Activated naive CD4-positive, alpha-beta T cell treated with anti-CD3 and anti-CD28 coated beads, Interleukin-2, amount 50 U/mL, for 72 hours (primary cell): ENCODE measurements at places on chromosomes 12 and 14.
A peak's percentile ranks its signal among the peaks of the same experiment; 100 is the strongest.

- DNase-seq, result no peak
Observed at GRCh38 chr12:14057895-14058294, 76.5 kb upstream of the GRIN2B start.

DNA sequence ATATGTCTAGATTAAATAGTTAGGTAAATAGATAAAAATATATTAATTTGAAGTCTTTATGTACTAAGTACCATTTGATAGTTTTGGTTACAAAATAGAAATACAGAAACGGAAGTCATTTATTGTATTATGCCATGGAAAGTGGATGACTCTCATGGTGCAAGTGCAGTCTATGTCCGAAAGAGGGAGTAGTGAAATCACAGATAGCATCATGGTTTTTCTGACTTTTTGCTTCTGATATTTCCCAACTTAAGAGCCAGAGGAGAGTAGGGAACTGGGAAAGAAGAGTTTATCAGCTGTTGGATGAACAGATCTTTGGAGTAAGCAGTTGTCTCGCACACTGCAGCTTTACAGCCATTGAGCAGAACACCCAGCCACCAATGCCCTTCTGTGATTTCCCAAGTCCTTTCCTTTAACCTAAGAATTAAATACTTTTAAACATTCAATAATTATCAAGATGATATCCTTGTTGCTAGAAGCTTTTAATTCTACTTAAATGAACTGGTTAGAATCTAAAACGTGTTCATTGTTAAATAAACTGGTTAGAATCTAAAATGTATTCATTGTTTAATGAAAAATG is 18.4 kb upstream of the SRGAP1 start:
- no peak for DNase-seq

DNA sequence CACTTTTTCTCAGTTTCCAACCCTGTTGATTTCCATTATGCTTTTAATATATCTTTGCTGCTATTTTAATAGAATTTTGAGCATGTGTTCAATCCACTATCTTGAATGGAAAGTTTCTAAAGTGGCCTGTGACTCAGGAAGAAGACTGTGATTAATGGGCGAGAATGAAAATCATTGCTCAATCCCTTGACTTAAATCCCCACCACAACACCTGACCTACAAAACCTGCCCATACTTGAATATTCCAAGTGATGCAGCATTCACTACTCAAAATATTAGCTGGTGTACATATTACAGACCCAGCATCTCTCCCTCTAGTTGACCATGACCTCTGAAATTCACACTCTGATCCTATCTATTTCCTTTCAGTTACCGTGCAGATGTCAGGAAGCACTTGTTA is 1.3 kb upstream of the OAS3 start:
- DNase-seq, result no peak

GRCh38 chr12:89163918-89164317 is 188.4 kb downstream of the DUSP6 start:
- no peak for DNase-seq

GRCh38 chr14:34252227-34252626 is 209.8 kb downstream of the SPTSSA start:
- no peak for DNase-seq

DNA sequence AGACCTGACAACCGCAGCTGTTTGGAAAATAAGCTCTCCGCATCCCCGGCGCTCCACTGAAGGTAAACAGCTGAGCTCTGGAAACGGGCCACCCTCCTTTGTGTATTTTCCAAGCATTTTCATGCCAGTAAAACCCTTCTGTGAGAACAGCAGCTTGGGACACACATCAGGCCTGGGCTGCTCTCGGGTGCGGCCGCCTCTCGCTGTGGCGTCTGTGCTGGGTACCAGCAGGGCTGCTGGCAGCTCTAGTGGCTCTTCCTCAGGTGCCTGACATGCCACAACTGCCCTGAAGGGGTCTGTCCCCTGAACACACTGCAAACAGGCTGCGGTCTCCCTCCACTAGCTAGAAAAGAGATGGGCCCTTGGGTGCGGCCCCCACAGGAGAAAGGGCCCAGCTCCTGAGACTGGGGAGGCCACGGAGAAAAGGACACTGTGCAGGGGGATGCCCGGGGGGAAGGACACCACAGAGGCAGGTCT is 96.3 kb downstream of the ITPK1 start:
- no peak for DNase-seq

GRCh38 chr12:62601765-62602164 is 135.1 kb downstream of the MON2 start:
- no peak for DNase-seq

DNA sequence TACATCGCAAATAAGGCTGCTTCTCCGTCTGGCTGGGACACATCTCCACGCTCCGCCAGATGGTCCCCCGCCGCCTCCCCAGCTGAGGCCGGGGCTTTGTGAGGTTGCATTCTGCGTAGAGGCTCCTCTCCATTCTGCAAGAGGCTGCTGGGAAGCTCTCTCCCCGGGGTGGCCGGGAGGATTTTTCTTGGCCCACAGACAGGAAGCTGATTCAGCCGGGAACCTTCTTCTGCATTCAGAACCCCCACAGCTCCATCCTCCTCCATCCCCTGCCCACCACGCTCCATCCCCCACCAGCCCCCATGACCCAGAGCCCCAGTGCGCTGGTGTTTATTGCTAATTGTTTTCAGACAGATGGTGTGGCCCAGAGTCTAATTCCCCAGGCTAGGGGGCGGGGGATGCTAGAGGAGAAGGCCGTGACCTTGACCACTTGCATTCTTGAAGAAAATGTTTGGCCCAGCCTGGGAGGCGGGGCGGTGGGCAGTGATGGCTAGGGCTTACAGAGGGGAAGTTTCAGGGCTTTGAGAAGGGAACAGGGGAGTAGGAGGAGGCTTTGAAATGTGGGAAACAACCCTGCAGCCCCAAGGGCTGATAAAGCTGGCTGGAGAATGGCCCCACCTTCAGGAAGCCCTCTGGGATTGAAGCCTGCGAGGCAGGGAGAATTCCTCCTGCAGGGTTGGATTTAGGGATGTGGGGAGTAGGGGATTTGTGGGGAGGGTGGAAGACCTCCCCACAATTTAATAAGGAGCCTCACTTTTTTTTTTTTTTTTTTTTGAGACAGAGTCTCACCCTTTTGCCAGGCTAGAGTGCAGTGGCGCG is 88.5 kb upstream of the NCOR2 start:
- DNase-seq, result no peak

DNA sequence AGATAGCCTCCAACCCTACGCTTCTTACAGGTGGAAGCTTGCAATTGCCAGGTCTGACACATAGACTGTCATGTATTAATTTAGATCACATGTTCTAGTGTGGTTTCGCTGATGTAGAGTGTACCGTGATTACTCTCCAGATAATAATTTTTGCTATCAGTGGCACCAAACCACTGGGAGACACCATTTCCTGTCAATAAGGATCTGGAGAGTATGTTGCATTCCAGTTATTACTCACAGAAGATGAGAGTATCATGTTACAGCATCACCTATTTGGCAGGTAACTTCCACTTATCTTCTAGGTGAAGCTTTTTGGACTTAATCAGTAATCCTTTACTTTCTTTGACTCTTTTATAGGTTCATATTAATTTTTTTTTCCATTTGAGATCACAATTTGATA is 147.2 kb downstream of the HELB start:
- DNase-seq, result no peak

- DNase-seq, result no peak
Observed at GRCh38 chr12:19474147-19474546, 34.9 kb downstream of the AEBP2 start.

DNA sequence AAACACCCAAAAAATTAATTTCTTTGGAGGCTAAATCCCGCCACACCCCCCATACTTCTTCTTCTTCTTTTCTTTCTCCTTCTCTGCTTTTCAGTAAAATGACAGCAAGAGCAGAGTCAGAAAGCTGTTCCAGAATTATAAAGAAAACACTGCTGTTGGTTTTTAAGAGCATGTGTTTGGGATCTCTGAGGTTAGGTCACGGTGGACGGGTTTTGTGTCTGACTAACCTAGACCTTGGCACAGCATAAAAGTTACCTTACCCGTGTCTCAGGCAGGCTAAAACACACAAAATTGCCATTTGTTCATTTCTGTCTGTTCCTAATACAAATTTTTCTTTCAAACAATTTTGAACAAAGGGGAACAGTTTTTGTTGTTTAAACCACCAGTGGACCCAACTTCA is 540.8 kb downstream of the NRXN3 start:
- no peak for DNase-seq

- DNase-seq, result peak; percentile 9
Observed at GRCh38 chr14:34693228-34693939, 21.0 kb downstream of the CFL2 start.

DNA sequence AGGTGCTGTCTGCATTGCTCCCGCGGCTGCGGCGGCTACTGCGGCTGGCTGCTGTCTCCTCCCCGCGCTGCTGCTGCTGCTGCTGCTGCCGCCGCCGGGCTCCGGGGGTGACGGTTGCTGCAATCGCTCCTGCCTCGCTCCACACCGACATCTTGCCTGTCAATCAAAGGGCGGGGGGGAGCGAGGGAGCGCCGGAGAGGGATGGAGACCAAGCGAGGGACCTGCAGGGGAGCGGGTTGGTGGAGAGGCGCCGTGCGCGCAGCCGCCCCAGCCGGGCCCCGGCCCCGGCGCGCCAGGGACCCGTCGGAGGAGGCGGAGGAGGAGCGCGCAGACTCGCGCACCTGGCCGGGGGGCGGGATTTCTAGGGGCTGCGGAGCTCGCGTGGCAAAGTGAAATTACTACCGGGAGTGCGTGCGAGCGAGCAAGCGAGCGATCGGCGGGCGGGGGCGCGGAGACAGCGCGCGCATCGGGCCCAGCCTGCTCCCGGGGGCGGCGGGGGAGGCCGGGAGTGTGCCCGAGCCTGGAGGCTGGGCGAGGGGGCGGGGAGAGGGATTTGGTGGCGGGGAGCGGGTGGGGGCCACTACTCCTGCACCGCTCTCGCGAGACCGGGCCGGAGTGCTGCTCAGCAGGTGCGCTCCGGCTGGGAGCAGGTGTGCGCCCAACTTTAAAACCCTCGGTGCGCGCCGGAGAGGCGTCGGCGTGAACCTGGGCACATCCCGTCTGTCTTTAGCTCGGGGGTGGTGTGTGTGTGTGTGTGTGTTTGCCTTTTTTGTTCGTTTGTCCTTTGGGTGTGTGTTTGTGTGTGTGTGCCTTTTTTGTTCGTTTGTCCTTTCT is at the start of gene KSR2:
KSR2 (minus strand) TSS at position 165 of the 834 bp plus-strand sequence. CDS start 735 bp downstream, outside the sequence.
- no peak for DNase-seq

DNA sequence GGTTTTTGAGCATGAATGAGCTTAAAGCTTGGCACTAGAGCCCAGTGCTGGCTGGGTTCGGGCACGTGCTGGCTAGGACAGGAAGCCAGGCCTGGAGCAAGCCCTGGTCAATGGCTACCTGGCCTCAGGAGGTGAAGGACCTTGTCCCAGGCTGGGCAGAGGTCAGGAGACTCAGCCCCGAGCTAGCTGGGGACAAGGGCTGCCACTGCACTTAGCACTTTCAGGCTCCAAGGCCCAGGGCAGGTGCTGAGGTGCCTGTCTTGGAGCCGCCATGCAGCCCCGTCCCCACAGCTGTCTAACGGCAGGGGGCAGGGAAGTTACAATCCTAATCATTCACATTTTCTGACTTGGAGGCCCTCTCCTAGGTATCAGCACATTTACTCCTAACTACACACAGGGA is 4.3 kb upstream of the AQP6 start:
- DNase-seq, result no peak

DNA sequence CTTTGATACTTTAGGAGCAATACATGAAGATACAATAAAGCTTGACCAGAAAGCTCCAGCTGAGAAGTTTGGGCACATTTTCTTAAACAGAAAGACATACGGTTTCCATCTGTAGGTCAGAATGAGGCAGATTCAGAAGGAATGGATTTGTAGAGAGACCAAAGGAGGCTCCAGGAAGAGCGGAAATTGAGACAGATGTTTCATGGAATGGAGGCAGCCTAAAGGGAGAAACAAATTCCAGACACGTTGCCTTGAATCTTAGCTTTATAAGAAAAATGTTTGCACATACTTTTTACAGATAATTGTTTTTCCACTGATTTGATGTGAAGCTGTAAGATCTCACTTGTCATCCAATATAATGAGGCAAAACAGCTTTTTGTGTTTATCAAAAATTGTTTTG is 24.8 kb downstream of the EPYC start:
- DNase-seq, result no peak

- no peak for DNase-seq
Observed at GRCh38 chr14:28589792-28590191, 176.8 kb upstream of the FOXG1 start.

GRCh38 chr12:25830456-25830855 is 128.0 kb upstream of the RASSF8 start:
- no peak for DNase-seq

GRCh38 chr12:10497602-10498001 is 8.1 kb upstream of the EIF2S3B start:
- peak; percentile 39 for DNase-seq

DNA sequence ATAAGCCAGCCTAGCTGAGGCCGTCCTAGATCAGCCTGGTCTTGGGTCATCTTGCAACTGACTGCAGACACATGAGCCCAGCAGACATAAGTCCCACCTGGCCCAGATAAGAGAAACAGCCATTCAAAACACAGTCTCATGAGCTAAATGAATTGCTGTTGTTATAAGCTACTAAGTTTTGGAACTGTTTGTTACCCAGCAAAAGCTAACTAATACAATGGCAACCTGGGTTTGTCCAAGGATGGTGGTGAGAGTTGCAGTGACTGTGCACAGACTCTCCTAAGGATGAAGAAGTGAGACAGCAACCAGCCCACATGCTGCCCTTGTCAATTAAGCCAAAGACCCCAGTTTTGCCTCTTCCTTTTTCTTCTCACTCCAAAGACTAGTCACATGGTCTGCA is 22.2 kb upstream of the NUAK1 start:
- no peak for DNase-seq

DNA sequence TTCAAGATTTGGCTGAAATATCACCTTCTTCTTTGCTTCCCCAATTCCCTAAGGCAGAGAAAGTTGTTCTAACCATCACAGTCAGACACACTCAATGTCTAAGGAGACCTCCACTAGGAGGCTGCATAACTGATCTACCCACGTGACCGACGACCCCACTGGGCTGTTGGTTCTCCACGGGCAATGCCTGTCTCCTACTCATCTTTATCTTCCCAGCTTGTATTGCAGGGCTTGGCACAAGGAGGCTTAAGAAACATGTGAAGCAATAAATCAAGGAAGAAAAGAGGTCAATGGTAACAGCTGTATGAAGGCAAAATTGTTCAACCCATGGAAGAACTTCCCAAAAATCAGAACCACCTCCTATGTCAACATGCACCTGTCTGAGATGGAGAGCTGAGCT is 27.1 kb downstream of the NT5DC3 start:
- no peak for DNase-seq

DNA sequence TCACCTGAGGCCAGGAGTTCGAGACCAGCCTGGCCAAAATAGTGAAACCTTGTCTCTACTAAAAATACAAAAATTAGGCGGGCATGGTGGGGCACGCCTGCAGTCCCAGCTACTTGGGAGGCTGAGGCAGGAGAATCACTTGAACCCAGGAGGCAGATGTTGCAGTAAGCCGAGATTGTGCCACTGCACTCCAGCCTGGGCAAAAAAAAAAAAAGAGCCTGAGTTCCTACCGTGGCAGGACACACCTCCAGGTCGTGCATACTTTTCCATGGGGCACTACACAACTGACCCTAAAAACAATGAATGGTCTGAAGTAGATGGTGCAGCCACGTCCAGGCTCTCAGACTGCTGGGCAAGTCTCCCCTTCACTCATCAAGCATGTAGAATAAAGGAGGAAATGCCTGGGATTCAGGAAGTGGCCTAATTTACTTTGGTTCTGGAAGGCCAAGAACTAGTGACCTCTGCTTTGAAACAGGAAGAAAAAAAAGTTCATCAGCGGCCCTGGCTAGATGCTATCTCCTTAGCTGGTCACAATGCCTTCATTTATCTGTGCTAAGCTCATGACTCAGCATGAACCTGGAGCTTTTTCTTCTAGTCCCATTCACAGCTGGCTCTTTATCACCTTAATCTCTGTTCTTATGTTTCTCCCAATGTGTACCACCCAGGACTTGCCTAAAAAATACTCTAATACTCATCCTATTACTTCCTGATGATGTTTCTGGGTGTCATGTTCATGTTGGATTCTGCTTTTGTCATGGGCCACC is 55.8 kb upstream of the OR6J1 start:
- no peak for DNase-seq
